ENCODE measurements at places on chromosomes 1 and 21.

GRCh38 chr1:243236604-243237252, 18.4 kb downstream of the CEP170 start:
- DNase-seq: no peak

DNA sequence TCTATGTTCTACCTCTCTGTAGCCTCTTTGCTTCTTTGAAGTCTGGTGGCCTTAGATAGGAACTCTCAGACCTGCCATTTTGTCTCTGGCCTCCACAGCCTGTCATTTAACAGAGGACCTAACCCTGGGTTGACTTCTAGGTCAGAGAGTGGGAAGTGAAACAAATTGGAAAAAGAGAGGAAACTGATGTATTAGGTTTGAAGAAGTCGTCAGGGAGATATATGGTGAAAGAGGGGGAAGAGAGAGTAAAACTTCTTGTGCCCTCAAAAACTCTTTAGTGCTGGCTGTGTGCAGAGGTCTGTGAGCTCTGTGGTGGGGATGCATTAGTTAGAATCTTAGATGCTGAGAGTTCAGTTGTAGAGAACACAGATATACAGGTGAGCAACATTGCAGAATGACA, 30.2 kb upstream of the CD1D start:
- no peak for DNase-seq

DNA sequence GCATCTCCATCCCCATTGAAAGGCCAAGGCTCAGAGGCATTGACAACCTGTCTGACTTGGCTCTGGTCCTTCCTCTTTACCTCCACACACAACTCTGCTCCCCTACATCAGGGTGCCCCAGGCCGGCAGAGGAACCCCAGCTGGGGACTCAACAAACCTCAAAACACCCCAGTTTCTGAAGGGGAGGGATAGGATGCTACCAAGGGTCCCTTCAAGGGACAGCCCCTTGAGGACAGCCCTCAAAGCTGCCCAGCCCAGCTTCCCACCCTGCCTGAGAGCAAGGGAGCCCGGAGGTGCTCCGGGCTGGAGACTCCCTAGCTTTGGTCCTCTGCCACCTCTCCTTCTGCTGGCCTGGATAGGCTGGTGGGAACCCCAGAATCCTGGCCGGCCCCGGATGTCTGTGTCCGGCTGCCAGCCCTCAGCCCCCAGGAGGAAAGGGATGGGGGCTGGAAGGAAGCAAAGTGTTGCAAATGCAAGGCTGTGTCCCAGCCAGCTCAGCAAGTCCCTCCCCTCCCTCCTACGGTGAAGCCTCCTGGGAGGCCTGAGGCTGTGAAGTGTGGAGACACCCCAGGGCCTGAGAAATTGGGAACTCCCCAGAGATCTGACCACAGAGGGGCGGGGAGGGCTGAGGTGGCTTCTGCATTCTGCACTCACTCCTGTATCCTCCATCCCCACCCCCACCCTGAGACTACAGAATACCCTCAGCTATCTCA, 1.1 kb upstream of the MARCKSL1 start:
- peak; percentile 30 for DNase-seq

DNA sequence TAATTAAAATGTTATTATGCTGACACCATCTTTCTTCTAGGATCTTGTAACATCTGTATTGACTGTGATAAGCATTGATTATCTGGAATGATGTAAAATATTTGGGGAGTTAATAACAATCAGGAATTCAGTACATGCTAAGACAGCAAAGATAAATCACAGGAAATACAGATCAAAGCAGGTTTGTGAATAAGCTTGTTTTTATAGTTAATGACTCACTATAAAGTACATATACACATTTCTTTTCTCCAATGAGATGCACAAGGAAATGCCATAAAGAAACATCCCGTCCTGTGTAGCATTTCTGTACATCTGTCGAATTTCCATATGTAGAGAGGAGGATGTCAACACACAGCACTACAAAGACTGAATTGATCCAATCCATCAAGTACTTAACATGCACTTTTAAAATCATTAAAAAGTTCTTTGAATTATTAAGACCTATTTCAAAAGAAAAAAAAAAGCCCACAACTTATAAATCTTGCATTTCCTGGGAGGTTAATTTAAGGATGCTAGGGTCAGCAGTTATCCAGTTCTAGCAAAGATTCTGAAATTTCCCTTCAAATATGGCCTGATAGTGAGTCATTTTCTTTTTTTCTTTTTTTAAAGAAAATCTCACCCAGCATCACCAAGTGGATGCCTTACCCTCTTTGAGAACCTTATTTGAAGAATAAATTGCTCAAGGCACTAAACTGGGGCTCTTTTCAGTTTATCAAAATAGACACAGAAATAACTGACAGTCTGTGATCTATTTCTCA, 243.2 kb upstream of the NR5A2 start:
- DNase-seq: peak; percentile 47

DNA sequence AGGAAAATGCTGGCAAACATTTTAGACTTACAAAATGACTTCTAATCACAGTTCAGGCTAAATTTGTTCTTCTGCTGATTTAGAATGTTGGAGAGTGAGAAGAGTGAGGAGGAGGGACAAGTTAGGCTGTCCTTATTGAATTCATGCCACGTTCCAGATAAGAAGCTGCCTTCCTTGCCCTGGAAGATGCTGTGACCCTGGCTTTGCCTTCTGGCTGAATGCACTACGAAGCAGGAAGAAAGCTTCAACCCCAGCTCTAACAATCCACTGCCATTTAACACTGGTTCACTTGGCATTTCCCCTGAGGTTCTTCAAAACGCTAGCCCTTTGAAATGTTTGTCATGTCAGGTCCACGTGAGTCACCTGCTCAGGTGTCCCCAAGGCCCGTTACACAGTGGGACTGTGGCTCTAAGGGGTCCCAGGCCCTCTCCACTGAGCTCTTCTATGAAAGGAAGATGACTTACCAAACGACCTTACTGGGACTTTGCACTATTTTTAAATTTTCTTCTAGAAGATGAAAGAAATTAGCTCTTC, 30.0 kb upstream of the LRRC8C start:
- DNase-seq: no peak

DNA sequence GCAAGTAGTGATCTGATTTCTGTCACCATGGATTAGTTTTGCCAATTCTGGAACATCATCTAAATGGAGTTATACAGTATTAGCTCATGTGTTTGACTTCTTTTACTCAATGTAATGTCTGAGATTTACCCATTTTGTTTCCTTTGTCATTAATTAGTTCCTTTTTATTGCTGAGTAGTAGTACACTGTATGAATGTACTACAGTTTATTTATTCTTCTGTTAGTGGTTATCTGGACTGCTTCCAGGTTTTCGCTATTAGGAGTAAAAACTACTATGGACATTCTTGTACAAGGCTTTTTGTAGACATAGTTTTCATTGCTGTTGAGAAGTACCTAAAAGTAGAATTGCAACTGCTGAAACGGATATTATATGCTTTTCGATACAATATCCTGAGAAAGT, 14.1 kb downstream of the SUCO start:
- no peak for DNase-seq

DNA sequence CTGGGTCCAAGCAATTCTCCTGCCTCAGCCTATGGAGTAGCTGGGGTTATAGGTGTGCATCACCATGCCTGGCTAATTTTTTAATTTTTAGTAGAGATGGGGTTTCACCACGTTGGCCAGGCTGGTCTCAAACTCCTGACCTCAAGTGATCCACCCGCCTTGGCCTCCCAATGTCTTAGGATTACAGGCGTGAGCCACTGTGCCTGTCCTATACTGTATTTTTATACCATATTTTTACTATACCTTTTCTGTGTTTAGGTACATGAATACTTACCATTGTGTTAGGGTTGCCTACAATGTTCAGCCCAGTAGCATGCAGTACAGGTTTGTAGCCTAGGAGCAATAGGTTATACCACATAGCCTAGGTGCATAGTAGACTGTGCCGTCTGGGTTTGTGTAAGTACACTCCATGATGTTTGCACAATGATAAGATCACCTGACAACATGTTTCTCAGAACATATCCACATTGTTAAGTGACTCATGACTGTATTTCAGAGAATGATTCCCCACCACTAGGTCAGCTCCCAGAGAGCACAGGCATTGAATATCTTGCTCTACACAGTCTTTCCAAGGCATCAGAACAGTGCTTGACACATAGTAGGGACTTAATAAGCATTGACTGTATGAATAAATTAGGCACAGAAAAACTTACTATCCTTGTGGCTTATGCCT, 6.0 kb upstream of the CITED4 start:
- peak; percentile 84 for DNase-seq

DNA sequence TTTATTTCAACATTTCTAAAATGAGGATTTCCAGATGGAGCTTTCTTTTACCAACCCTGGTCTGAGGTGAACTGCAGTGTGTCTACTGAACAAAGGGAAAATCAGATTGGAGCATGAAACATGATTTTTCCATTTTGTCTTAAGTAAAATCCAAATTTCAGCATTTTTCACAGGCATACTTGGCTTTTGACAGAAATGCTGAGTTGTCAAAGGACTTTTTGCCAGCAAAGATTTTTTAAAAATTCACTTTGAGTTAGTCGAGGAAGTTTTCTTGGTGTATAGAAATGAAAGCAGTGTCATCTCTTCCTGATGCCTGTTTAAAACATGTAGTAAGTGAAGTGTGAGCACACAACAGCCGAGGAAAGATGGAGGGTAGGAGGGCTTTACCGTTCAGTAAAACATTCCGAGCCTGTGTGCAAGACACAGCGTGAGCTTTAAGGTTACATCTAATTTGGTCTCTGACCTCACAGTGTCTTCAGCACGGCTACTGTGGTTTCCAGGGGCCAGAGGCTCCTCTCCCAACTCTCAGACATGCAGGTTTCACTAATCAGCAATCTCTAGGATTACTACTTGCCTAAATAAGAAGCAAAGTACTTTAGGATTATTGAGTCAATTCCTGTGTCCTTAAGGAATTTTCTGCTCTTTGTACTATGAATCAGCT, 45.9 kb downstream of the SAMD13 start:
- DNase-seq: no peak

DNA sequence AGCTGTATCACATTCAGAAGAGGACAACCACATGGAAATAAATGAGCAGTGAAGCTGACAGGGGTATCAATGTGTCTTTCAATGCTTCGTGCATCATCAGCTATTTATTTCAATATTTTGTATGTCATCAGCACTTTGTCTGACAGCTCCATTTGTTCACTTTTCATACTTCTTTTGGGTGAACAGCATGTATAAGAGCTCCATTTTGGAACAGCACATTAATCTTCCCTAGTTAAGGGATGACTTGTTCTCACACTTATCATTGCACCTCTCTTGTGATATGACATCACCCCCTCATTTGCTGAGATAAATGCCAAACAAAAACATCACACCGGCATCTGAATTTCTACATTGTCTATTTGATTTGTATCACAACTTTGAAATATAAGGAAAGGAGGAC, 190.6 kb upstream of the SAMSN1 start:
- DNase-seq: no peak

- no peak for DNase-seq
Measured at GRCh38 chr1:8211251-8211882, 106.5 kb upstream of the SLC45A1 start.

- DNase-seq: no peak
Measured at GRCh38 chr1:26913754-26914619, at the start of gene NR0B2. Gene NR0B2, minus strand, starts transcription at chr1:26913975. Its CDS starts 35 bp downstream, at chr1:26913940.

DNA sequence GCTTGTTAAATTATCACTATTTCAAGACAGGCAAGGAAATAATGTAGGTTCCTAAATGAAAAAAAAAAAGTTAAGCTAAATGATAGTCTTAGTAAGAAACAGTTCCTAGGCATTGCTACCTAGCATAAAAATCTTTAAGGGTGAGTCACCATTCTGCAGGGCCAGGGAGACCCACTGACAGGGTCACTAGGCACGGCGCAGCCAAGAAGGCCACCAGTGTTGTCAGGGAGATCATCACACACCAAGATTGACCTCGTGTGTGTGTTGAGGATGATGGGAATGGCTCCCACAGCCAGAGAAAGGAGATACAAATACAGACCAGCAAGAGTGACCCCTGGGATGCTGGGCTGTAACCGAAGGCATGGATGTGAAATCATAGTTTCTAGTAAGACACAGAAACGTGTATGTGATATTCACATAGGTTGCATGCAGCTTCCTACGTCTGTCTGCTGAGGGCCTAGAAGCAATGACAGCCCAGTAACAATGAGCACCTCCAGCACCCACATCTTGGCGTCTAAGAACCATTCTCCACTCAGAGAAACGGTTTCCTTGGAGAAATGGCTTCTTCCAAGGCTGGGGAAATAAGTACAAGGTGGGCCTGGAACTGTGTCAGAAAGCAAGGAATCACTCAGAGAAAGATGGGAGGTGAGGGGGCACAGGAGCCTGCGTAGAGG, 29.1 kb downstream of the RIPK4 start:
- DNase-seq: no peak

- no peak for DNase-seq
Measured at GRCh38 chr1:203440771-203441170, 34.8 kb upstream of the PRELP start.
